Stimulated activated effector memory CD8-positive, alpha-beta T cell treated with anti-CD3 and anti-CD28 coated beads, Interleukin-12 subunit alpha, Interleukin-12 subunit beta, amount 100 ng/mL, for 72 hours (primary cell): ENCODE measurements at places on chromosomes 6 and 20.

GRCh38 chr20:10618611-10619245 lies 55.1 kb downstream of the JAG1 start:
- DNase-seq, result no peak

- DNase-seq, result no peak
Measured at GRCh38 chr6:30591008-30591407, 19.8 kb downstream of the ABCF1 start.

DNA sequence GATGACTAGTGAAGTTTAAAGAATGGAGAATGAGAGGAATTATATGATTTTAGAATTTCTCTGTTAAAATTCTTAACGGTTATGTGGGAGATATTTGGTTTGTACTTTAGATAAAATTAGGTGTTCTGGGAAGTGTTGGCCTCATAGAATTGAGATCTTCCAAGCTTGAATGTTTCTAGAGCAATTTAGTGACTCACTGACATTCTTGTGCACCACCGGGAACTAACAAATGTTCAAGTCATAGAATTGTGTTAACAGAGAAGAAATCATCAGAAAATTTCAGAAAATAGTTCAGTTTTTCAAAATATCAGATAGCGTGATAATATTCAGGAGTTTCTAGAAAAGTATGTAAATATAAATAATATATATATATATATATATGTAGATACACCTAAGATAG lies 67.9 kb upstream of the BMP5 start:
- no peak for DNase-seq

GRCh38 chr6:28750926-28751458 lies 172.8 kb downstream of the TRIM27 start:
- DNase-seq, result no peak

DNA sequence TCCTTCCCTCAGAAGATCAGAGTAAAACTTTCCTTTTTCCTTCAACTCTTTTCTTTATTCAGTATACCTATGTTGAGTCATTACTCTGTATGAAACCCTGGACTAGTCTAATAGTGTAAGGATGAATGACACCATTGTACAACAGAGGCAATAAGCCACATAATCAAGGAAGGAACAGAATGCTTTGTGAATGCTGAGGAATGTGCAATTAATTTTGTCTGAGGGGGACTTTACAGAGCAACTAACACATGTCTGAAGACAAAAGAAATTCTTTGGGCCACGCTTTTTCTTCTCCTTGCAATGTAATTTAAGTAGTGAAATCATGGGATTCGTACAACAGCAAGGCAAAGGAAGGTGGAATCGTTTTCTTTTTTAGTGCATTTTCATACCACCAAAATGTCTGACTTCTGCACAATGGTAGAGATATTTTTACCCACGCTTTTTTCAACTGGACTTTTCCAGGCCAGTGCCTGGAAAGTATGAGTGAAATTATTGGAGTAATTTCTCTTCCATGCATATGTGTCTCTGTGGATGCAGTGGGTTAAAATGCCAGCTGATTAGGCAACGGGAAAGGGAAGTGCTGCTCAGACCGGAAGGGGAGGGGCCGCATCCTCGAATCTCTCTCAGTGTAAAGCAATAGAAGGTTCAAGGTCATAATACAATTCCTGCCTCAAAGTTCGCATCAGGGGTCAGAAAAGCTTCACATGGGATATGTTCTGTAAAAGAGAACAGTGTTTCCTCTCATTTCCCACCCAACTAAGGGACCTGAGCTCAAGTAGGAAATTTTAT lies 89.9 kb upstream of the MTHFD1L start:
- no peak for DNase-seq

DNA sequence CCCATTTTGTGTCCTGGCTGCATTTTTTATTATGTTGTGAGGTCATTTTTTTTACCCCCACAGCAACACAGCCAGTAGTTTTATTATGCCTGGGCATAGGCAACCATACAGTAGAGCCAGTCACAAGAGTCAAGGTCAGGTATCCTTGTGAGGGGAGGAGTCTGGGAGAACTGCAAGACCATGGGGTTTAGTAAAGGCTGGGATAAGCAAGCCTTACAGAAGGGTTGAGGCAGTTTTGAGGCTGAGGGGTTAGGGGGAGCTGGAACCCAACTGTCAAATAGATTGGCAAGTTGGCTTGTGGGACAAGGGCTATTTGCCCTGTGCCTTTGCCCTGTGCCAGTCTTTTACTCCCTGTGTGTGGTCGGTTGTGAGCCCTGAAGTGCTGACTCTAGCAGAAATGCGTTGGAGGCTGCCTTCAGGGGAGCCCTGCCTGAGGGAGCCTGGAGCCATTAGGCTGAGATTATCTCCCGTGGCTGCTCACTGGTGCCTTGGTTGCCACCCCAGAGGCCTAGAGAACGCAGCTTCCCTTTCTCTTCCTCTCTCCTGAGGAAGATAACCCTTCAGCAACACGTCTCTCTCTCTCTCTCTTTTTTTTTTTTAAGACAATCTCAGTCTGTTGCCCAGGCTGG lies 31.1 kb downstream of the RALY start:
- no peak for DNase-seq

GRCh38 chr6:36697481-36697903 lies at the start of gene RAB44:
Gene RAB44, plus strand, starts transcription at chr6:36697826. Its CDS starts 6,410 bp downstream, at chr6:36704236.
- no peak for DNase-seq

DNA sequence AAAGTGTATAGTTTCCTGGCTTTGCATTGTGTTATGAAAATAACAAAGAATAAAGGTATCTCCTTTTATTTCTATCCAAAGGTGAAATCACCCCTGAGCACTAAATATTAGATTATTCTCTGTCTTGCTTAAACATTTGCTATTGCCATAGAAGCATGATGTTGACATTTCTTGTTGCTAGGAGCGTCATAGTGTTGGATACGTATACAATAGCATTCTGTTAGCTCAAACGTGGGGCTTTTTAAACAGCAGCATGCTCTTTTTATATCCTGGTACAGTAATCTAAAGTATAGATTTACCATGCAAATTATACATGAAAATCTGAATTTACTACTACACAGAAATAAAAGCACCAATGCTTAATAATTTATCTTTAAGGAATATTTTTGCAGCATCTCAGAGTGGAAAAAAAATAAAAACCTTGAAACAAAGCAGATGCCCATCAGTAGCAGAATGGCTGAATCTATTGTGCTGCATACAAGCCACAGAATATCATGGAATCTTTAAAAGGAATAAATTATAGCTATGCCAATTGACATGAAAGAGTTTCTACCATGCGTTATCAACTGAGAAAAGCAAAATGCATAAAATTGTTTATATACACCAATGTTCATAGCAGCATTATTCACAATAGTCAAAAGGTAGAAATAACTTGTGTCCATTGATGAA lies 9.6 kb upstream of the HSF2 start:
- DNase-seq, result no peak

- no peak for DNase-seq
Measured at GRCh38 chr6:38387971-38388370, 251.8 kb downstream of the BTBD9 start.

GRCh38 chr20:40760399-40760798 lies 71.4 kb upstream of the MAFB start:
- DNase-seq, result no peak
